ENCODE measurements at places on chromosomes 5 and 9.

DNA sequence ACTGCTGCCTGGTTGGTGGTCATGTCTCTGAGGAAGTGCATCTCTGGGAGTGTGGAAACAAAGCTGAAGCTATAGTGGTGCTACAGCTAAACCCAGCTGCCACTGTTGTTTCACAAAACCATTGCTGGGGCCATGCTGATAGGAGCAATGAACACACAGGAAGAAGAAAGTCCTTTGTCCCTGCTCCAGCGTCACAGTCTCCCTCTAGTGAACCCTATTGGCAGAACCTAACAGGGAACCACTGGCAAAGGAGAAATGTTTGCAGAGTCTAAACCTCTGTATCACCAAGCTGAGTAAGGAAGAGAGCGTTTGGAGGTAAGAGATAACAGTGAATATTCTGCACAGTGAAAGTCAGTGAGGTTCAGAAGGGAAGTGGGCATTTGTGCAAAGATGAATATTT, 244.0 kb downstream of the YTHDC2 start:
- no peak for DNase-seq

DNA sequence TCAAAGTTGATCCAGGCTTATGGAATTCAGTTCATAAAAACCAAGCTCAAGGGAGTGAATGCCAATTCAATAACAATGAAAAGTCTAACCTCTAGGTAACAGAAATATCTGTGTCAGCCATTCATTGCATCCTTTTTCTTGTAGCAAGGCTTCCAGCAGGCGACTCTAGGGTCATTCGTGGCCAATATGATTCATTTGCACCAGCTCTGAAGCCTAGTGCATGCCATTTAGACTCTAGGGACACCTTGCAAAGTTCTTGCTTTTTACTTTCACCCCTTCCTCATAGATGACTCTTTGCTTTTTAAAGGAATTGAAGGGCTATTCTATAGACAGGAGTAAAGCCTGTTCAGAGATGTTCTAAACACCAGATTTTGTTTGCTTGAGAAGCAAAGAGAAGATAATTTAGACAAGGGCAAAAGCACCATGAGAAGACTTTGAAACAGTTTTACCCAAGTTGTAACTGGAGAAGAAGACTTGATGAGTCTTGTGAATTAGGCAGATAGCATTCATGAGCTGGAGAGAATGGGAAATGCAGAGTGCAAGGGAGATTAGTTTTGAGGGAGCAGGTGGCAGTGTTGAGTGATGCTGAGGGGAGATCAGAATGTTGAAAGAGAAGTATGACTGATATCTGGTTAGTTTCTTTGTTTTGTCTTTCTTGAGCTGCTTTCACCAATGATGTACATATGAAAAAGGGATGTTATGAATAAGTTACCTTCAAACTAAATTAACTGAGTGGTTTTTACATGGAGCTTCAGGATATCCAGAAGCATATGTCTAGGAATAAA, 94.5 kb downstream of the F2RL2 start:
- no peak for DNase-seq

- DNase-seq: no peak
These were observed 2.2 kb upstream of the PCYOX1L start for GRCh38 chr5:149355688-149356087.

DNA sequence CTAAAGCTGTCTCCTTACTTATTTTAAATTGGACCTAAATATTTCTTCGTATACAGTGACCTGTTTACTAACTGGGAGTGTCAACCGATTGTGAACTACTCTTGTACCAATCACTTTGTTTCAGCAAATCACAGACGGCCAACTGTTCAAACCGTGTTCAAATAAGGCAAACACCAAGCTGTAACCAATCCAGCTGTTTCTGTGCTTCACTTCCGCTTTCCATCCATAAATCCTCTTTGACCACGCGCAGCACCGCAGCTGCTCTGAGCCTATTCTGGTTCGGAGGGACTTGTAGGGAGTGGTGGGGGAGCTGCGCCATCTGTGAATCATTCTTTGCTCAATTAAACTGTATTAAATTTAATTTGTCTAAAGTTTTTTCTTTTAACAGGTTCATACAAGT, 4.8 kb upstream of the FAM240B start:
- no peak for DNase-seq

GRCh38 chr9:21392270-21392669, 7.1 kb upstream of the IFNA2 start:
- DNase-seq: no peak

DNA sequence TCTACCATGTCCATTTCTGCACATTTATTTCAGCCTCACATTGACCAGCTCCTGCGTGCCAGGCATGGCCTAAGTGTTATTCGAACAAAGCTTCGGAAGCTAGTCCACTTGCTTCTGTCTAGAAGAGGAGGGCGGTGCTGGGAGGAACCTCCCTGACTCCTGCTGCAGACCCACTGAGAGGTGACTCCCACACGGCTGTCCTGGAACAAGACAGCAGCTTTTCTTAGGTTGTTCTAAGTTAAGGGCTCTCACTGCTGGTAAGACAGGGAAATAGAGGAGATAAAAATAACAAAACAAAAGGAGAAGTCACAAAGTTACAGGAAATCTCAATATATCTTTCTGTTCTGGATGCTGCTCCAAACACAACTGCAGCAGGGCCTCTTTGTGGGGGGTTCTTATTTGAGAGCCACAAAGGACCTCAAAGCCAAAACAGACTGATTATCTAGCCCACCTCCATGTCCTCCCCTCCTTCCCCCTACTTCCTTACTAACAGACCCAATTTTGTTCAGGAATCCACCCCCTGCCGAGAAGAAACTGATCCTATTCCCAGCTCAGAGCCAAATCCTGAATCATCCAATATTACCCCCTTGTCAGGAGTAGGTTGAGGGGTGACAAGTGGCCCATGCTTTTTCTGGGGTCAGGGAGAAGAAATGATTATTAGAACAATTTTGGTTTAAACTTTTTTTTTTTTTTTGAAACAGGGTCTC, 28.4 kb upstream of the KCNIP1 start:
- no peak for DNase-seq

DNA sequence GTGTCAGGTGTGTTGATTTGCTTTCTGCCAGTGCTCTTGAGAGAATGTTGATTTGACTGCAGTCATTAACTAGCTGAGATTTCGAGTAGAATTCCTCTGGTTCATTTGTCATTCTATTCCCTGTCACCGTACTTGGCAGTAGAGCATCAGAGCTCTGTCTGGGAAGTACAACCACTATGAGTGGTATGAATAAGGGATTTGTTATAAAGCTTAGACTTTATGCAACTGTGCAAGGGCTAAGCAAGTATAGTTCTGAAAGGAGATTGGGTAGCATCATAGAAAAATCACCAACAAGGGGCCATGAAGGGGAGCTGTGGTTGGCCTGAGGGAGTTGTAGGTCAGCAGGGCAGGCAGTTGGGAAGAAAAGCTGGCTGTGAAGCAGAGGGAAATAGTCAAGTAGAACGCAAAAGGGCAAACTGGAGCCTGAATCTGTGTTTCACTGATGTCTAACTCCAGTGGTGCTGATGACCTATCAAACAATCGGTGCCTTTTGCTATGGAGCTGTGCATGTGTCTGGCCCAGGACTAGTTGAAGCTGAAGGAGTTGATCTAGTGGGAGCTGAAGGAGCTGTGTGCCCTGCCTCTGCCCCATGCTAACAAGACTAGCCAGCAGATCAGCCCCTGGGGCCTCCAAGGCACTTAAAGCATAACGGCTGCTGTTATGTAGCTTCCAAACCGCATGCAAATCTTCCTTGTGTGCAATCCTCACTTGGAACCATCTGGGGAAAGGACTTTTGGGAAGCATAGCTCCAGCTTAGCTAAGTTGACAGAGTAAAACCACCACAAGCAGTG, 110.0 kb downstream of the SLC28A3 start:
- no peak for DNase-seq

DNA sequence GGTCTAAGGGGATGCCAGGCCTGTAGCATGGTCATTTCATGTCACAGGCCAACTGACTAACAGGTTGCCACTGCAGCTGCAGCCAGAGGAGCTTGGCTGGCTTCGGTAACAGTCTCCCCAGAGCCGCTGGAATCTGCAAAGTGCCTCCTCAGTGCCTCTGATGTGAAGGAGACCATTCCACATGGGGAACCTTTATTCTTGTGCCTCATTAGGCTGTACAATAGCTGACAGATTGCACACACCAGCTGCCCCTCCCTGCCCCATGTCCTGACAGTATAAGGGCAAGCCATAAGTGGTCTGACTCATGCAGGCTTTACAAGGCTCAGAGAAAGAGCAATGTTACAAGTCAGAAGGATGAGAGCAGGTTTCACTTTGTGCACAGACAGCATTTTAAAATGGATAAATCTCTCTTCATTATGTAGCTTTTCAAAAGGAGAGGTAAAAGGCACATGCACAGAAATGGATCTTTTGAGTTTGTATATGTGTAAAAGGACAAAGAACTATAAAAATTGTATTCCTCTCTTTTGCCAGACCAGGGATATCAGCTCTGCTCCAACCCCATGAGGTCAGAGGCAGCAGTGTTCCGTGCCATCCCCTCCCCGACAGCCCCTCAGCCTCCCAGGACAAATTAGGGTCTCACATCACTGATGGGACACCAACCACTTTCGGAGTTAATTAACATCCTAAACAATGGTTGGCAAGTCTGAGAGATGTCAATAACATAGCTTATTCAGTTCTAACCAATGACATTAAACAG, 467.8 kb downstream of the TMEM232 start:
- no peak for DNase-seq

GRCh38 chr9:16623989-16624743, 246.3 kb downstream of the BNC2 start:
- DNase-seq: no peak

- DNase-seq: no peak
These were observed 5.7 kb downstream of the EDIL3 start for GRCh38 chr5:84378961-84379360.

DNA sequence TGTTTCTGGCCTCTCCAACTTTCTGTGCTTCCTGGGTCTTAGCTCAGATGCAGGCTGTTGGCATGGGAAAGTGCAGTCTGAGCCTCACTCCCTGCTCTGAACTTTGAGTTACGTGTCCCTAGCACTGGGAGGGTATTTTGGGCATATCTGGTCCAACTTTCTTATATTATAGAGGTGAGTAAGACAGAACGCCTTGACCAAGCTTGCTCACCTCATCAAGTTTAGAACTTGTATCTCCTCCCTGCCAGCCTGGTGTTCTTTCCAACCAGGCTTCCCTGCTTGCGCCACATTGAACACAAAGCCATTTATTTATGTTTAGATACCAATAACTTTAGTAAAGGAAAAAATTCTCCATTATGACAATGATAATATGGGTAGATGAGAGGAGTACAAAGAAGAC, 33.2 kb downstream of the TNC start:
- DNase-seq: no peak
